ENCODE measurements at places on chromosomes 16 and 17. TPM values are rescaled to one million over a fixed set of nuclear protein-coding genes. Genes with fewer than 3 reads are reported as not detected.

- no peak overlapping the region for H3K27ac ChIP-seq
- H3K36me3 ChIP-seq: no peaks in the 10 kb centered on the region
- no peaks in the 10 kb centered on the region for H3K4me1 ChIP-seq
- no peak overlapping the region for H3K4me3 ChIP-seq
- no peak for DNase-seq
- no peaks in the 10 kb centered on the region for H3K27me3 ChIP-seq
Measured at GRCh38 chr17:11276486-11276885, 35.5 kb downstream of the SHISA6 start.

DNA sequence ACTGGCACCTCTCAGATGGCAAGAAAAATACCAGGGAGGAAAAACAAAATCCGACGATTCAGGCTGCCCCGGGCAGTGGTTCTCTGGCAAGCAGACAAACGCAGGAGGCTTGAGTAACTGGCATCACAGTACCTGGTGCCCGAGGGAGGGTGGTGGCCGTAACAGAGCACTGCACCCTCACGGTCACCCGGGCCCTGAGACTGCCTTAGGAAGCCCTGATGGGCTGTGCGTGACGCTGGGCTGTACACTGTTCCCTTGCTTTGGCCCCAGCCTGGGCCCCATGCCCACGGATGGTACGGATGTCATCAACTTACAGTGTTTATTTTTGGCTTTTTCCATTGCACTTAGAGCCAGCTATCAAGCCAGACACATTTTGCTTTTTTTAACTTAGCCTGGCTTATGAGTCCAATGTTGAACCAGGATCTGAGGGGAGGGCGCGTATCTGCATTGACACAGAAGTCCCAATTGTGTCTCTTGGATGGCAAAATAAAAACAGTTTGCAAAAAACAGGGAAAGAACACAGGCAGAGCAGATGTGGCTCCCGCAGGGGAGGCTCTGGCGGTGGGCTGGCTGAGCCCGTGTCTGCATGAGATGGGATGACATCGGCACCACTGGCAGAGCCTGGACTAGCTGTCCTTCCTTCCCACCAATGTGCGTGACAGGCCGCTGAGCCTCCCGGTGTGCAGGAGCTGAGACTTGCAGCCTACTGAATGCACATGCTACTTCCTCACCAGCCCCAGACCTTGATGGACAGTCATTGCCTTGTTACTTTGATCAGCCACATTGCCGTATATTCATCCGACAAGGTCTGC, 287.7 kb downstream of the FOXL1 start:
- peak; percentile 22 for DNase-seq
- H3K4me3 ChIP-seq: no peak overlapping the region
- no peaks in the 10 kb centered on the region for H3K4me1 ChIP-seq
- no peak overlapping the region for H3K27ac ChIP-seq

- no peak for DNase-seq
- H3K27ac ChIP-seq: no peak overlapping the region
- peaks cover 70% of the 10 kb centered on the region for H3K36me3 ChIP-seq
- peaks cover 36% of the 10 kb centered on the region for H3K4me1 ChIP-seq
- H3K27me3 ChIP-seq: no peaks in the 10 kb centered on the region
Measured at GRCh38 chr16:11779074-11779473, 18.0 kb downstream of the ZC3H7A start.

GRCh38 chr17:74875977-74876593, 3.3 kb upstream of the FDXR start:
- DNase-seq: no peak
- H3K4me1 ChIP-seq: peaks cover 15% of the 10 kb centered on the region
- no peak overlapping the region for H3K4me3 ChIP-seq
- H3K27me3 ChIP-seq: no peaks in the 10 kb centered on the region

The UMOD gene
- total RNA-seq: not detected

The NAGS gene
- total RNA-seq: 7.1 TPM

All from upper lobe of right lung (tissue), 1 donor.